HuH-7.5 (cell line): ENCODE measurements at places on chromosomes 4 and X.

DNA sequence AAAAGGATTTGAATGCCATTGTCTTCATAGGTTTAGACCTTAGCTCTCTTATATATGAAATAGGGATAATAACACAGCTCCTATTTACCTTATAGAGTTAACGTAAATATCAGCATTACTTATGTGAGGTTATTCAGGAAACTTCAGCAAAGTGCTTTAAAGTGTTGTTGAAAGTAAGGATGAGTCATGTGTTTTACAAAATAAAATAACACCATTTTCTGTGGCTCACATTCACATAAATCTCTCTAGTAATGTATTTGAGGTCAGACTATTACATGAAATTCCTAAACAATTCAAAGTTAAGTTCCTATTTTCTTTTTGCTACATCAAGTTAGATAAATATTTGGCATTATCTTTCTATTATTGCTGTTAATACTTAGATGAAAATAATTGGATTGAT lies 2.9 kb downstream of the GNRHR start:
- DNase-seq: no peak

DNA sequence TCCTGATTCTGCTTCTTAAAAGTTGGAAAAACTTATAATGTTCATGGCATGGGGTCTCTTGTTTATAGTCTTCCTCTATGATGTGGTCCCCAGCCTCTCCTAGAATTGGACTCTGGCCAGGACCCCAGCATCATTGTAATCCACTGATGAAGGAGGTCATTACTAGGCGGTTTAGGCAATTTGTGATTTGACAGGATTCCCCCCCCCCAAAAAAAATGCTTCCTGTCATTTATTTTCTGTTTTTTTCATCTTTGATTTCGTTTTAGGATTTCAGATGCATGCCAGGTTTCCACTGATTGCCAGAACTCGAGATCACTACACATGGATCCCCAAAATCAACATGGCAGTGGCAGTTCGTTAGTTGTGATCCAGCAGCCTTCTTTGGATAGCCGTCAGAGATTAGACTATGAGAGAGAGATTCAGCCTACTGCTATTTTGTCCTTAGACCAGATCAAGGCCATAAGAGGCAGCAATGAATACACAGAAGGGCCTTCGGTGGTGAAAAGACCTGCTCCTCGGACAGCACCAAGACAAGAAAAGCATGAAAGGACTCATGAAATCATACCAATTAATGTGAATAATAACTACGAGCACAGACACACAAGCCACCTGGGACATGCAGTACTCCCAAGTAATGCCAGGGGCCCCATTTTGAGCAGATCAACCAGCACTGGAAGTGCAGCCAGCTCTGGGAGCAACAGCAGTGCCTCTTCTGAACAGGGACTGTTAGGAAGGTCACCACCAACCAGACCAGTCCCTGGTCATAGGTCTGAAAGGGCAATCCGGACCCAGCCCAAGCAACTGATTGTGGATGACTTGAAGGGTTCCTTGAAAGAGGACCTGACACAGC lies 4.9 kb downstream of the SPRY1 start:
- DNase-seq: no peak

- DNase-seq: no peak
Measured at GRCh38 chr4:52107745-52108144, 56.6 kb downstream of the SPATA18 start.

GRCh38 chrX:72027024-72027913 lies 104.4 kb downstream of the RTL5 start:
- DNase-seq: no peak

DNA sequence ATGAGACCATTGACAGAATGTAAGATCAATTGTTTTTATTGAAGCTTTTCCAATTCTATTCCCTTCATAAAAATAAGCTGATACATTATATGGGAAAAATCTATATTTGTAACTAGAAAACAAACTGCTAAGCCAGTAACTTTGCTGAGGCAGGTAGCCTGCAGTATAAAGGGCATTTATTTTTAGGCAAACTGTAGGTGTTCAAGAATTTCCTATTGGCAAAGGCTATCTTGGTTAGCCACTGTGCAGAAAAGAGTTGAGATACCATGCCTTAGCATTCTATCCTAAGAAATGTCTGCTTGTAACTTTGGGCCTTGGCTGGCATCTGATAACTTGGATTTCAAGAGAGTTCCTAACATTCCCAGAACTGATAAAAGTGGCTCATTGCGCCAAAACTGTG lies 18.5 kb upstream of the PRRG1 start:
- no peak for DNase-seq

DNA sequence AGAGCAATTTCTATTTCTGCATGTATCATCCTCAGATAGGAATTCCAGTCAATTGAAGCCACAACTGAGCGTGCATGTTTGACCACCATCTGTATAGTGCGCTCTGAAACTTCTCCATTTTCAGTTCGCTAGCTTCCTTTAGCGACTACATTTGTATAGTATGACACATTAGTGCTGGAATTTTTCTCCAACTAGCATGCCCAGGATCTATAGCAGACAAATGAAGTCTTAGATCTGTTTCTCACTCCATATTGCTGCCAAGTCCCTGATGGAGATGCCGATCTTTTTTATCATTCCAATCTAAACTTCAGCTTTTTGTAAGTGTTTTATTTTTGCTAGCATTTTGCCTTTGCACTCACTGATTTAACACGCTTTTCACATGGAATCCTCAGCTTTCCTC lies 774.8 kb upstream of the TENM3 start:
- DNase-seq: no peak

DNA sequence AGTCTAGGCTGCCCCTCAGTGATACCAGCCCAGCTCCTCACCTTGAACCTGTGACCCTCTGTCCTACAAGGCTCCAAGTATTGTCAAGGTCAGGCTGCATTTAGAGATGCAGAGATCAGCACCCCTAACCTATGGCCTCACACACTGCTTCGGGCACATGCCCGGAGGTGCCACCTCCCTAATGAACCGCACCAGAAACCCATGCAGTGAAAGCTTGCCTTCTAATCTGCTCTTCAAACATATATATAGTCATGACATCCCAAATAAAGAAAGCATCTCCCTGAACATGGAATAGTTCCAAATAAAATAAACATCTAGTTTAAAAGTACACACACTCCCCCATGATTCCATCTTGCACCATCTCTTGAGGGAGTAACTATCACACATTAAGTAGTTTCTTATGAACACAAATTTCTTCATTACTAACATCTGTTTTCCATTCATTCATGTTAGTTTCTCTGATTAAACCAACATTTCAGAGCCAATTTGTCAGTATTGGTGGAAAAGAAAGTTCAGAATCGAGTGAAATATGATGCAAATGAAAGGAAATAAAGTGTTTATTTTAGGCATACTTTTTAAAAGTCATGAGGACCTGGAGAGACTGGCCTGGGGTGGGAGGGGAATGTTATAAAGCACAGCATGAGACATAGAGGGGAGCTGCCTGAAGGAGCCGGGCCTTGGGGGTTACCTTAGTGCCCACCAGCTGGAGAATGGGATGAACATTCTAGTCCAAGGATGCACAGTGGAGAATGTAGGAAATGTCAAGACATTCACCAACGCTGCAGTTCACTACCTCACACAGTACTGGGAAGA lies 19.2 kb downstream of the CC2D2A start:
- no peak for DNase-seq

DNA sequence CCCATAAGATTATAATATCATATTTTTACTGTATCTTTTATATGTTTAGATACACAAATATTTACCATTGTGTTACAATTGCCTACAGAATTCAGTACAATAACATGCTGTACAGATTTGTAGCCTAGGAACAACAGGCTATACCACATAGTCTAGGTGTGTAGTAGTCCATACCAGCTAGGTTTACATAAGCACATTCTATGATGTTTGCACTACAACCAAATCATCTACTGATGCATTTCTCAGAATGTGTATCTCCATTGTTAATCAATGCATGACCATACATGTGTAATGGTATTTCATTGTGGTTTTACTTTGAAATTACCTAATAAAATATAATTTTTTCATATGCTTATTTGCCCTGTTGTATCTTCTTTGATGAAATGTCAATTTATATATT lies 288.1 kb upstream of the PCDH10 start:
- no peak for DNase-seq

- DNase-seq: no peak
Measured at GRCh38 chr4:79598801-79599200, 190.8 kb upstream of the GK2 start.

GRCh38 chr4:169068423-169068822 lies 58.4 kb upstream of the CBR4 start:
- DNase-seq: no peak

DNA sequence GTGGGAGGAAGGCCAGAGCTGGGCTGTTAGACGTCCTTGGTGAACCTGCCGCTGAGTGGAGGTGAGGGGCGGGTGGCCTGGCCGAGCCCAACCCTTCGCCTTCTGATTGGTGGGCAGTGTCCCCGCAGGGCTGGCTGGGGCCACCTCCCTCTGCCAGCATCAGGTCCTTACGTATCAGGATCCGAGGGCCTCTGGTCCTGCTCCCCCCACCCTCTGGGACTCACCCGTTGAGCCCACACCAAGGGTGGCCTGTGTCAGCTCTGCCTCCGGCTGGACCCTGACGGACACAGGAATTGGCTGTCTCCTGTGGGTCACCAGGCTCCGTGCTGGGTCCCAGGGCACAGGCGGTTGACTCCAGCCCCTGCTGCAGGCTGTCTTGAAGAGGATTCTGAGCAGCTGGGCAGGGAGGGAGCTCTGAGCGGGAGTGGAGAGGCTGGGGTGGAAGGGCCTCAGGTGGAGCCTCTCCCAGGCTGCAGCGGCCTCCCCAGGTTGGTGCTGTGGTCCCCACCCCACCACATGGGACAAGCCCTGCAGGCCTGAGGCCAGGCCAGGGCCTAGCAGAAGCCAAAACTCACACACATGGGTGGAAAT lies 58.4 kb upstream of the NKX1-1 start:
- no peak for DNase-seq

DNA sequence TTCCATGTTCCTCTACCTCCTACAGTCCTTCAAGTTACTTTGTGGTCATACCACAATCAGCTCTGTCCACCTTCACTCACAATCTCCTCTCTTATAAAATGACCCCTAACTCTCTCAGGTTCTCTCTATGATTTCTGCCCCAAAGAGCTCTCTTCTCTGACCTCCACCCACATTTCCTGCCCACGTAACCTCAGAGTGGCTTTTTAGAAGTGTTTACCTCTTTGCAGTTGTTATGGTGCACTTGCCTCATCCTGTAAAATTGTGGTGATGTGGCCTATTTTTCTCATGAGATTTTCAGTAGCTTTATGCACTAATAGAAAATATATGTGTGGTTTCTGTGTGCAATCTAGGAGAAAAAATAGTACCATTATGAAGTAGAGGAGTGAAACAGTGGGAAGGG lies 215.8 kb downstream of the PACRGL start:
- DNase-seq: no peak

GRCh38 chr4:14771504-14772175 lies 230.6 kb upstream of the CPEB2 start:
- no peak for DNase-seq

DNA sequence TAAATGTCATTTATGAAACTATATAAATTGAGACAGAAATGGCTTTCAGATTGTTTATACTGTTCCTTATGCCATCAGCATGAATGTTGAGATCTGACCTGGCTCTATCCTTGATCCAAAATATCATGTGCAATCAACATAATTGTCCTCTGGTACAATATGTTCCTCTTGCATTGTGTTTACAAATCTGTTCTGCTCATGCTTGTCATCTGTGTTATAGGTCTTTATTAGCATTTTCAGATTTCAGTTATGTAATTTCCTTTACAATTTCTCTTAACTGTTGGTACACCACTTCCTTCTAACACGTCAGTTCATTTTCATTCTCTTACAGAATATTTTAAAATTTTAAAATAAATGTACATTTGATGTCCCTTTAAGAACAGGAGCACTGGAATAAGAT lies 1.6 kb downstream of the HPGD start:
- no peak for DNase-seq

GRCh38 chr4:184613405-184613804 lies 35.8 kb downstream of the CASP3 start:
- DNase-seq: no peak

GRCh38 chrX:139971394-139971749 lies 6.1 kb upstream of the CXorf66 start:
- no peak for DNase-seq

- no peak for DNase-seq
Measured at GRCh38 chr4:73705056-73705432, 35.3 kb upstream of the CXCL8 start.

DNA sequence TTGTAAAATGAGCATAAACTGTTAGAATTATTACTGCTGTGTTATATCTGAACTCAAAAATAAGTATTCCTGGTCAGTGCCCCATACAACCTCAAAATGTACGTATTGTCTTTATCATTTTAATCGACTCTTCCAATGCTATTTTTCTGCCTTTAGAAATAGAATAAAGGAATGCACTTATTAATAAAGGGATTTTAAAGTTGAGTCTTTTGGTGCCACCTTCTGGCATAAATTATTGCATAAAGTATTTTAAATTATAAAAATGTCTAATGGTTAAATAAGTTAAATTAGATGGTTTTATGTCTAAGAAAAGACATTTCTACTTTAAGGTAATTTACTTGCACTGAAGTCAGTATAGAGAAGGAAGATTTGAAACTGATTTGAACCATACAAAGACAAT lies 424.0 kb upstream of the NDST4 start:
- no peak for DNase-seq

- DNase-seq: no peak
Measured at GRCh38 chr4:54840992-54841768, 183.4 kb downstream of the KIT start.

DNA sequence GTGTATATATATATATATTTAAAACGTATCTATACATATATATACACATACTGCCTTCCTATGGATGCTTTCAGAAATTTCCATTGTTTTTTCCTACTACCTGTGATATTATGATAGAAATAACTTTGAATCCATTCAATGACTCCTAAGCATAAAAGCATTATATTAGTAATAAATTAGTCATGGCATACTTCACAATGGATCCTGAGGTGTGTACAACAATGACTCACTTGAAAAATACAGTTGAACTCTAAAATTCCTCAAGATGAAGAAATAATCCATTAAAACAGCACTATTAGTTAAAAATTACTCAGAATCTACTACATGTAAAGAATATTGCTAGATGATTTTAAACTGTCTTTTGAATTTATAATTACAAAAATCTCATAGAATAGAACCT lies 201.1 kb downstream of the STPG2 start:
- DNase-seq: no peak

- DNase-seq: no peak
Measured at GRCh38 chr4:156321203-156321602, 367.5 kb upstream of the CTSO start.

GRCh38 chrX:17525762-17526555 lies 151.0 kb downstream of the NHS start:
- DNase-seq: no peak

DNA sequence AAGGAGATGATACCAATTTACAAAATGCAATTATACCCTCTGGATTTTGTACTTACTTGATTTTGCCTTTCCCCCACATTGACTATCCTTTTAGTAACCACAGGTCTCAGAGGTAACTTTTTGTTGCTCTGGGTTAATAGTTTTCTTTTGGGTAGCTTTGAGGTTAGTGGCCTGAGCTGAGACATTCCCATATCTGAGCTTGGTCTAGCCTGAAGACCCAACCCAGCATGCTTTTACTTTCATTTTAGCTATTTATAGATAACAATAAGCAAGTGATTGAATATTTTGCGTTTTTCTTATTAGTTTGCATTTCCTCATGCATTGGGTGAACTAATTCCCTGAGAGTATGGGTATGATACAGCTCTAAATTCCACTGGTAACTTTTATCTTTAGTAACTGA lies 11.8 kb downstream of the HTN1 start:
- DNase-seq: no peak
